ENCODE measurements at places on chromosomes 5 and 9.

GRCh38 chr5:570446-570845 lies 41.7 kb upstream of the CEP72 start:
- DNase-seq, result no peak

DNA sequence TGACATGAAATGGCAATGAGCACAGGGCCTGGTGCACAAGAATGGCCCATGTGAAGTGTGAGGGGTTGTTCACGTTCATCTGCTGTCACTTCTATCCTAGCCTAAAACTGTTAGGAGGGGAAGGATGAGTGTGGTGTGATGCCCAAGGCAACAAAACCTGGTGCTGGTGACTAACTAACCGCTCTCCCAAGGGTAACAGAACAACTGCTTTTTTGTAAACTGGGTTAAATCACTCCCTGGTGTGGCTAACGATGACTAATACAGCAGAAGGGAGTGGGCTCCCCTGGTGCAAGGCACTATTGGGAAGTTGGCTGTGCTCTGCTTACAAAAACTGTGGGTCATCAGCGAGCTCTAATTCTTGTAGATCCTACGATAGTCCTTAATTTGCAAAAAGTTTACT lies 103.2 kb upstream of the VCAN start:
- DNase-seq, result no peak

- DNase-seq, result peak; percentile 70
Observed at GRCh38 chr9:20640331-20641187, 18.3 kb upstream of the MLLT3 start.

DNA sequence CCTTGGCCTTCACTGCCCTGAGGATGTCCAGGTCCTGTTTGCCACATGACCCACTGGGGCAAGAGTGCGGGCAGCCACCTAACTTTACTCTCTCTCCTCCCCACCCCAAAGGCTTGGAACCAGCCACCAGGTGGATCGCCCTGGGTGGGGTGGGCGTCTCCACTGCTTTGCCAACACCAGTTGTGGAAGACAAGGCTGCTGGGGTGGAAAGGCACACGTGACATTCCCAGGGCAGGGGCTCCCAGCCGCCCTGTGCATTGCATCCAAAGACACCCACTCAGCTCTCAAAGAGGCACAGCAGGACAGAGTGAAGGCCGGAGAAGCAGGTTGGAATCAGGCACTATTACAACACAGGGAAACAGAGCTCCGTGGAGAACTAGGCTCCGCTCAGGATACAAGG lies 162.2 kb downstream of the OLFM1 start:
- no peak for DNase-seq

DNA sequence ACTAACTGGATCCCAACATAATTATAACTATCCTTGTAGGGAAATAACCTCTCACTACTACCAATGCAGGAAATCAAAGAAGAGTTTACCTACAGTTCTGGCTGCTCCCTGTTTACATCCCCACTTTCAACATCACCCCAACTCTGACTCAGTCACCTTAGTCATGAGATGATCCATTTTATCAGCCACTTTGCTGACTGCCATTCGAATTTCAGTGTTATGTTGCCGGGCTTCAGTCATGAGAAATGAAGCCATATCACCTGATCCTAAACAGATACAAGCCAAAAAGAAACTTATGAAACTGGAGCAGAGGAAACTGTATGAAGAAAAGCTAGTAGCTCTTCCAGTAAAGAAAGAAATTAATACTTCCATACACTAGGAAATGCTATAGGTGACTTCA lies 33.7 kb downstream of the SLC31A2 start:
- DNase-seq, result no peak

GRCh38 chr9:129868872-129869486 lies 33.7 kb downstream of the USP20 start:
- DNase-seq, result peak; percentile 85

DNA sequence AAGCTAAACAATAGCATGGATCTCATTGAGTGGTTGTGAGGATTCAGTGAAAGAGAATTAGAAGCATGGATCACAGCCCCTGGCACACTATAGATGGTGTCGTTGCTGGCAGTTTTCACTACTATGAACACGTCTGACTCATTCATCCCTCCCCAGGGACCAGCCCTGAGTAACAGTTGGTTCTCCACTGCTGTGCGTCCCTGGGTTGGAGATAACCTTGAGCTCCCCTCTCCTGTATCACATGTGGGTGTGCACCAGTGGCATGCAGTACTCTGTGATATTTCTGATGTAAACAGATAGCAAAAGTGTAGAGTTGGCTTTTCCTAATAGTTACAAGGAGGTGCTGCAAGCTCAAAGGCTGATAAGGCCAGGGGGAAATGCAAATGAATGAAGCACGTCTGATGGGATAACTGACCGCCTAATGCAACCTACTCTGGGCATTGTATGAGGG lies 8.8 kb upstream of the LCP2 start:
- no peak for DNase-seq

DNA sequence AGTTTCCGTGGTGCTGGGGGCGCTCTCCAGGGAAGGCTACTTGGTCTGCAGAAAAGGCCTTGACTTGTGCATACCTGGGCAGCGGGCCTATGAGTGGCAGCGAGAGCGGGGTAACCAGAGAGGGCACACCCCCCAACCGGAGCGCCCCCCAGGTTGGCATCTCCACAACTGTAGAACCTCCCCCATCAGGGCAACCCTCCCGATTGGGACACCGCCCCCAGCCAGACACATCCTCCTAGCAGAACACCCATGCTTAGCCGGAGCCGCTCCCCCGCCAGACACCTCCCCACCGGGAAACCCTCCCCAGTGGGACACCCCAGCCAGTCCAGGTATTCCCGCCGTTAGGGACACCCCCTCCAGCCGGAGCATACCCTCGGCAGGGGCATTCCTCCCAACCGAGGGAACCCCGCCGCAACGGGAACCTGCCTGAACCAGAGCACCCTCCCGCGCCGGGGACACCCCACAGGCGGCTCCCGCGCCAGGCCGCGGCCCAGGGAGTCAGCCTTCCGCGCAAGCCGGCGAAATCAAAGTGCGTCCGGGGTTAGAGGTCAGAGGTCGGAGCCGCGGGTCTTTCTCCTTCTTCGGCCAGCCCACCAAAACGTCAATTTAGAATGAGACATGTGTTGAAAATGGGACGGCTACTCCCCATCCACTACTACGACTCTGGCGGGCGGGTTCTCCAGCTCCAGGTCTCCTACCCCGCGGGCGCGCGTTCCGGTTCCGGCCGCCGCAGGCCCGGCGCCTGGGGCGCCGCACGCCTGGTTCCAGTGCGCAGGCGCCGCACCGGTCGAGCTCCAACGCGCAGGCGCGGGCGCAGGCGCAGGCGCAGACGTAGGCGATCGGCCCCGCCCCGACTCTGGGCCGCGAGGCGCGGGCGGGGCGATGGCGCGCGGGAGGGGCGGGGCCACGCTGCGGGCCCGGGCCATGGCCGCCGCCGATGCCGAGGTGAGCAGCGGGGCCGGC lies at the start of gene EHMT1:
Gene EHMT1 (plus strand): TSS at position 901 of the 963 bp plus-strand sequence. CDS start 24 bp downstream, at position 925.
- peak; percentile 89 for DNase-seq

DNA sequence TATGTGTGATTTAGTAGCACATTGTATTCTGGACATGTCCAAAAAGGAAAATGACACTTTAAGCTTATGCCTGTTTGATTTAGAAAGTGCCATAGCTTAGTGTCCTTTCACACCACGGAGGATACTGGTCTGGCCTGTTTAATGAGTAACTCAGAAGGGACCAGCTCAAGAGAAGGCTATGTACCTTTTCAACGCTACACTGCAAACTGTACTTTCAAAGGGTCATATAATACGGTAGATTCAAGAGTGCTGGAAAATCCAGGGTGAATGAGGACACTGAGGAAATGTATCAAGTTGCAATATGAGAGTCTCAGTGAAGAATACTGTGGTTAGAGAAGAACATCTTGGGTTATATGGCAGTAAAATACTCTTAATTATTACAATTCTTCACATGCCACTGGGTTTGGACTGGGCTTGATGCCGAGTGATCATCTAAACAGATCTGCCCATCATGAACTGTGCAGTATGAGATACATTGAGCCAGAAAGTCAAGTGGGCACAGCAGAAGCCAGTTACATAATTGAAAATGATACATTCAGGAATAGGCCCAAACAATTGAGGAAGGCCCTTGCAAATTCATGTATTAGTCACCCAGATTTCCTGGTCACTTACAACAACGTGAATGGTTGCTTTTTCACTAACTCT lies 1211.5 kb upstream of the CDH9 start:
- no peak for DNase-seq

DNA sequence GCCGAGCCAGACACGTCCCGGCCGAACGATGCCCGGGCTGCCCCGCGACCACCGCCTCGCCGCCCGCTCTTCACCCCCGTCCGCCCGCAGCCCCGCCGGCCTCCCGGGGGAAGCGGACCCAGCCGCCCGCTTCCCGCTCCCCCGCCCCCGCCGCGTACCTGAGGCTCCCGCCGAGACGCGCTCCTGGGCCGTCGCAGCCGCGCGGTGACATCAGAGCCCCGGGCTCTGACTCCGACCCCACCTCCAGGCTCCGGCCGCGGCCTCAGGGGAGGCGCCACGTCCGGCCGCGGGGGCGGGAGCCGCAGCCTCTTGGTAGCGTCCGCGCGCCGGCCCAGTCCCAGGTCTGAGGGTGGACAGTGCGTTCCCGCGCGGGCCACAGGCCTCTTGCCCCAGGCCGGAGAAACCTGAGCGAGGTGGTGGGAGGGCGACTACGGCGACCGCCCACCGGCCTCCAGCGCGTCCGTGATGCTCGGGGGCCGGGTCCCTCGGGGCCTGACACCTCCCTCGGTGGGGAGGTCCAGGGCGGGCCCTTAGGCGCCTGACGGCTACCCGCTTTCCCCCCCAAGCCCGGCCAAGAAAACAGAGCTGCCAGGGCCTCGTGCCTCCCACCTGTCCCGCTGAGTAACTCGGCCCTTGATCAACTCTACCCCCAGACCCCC lies at the start of gene SHROOM1:
Gene SHROOM1 (minus strand): TSS at position 212 of the 659 bp plus-strand sequence. CDS start 4,507 bp downstream, outside the sequence.
- no peak for DNase-seq

Data from activated naive CD4-positive, alpha-beta T cell (primary cell).